ENCODE measurements at places on chromosomes 16 and 17. TPM values are rescaled to one million over a fixed set of nuclear protein-coding genes. Genes with fewer than 3 reads are reported as not detected.

SLC5A10 gene
- not detected for total RNA-seq

SPN gene
- total RNA-seq, result not detected

TNK1 gene
- 0.26 TPM for total RNA-seq

FOXN1 gene
- not detected for total RNA-seq

SLC13A2 gene
- total RNA-seq, result not detected

TNFSF12 gene
- 6.1 TPM for total RNA-seq

GLP2R gene
- not detected for total RNA-seq

PSMD3 gene
- total RNA-seq, result 151 TPM

TPSG1 gene
- not detected for total RNA-seq

HOXB2 gene
- 5.1 TPM for total RNA-seq

JPT2 gene
- total RNA-seq, result 45.9 TPM

ADAM11 gene
- total RNA-seq, result 0.25 TPM

CCL3 gene
- not detected for total RNA-seq

RHBDF1 gene
- total RNA-seq, result 24.9 TPM

CCL4 gene
- not detected for total RNA-seq

SALL1 gene
- total RNA-seq, result not detected

GCGR gene
- total RNA-seq, result not detected

ITGAL gene
- not detected for total RNA-seq

C16orf86 gene
- total RNA-seq, result 2.6 TPM

ADAMTS18 gene
- total RNA-seq, result 5.5 TPM

HSD17B1 gene
- total RNA-seq, result 0.18 TPM

FNDC8 gene
- not detected for total RNA-seq

WSCD1 gene
- total RNA-seq, result 37.3 TPM

Data from pulmonary artery endothelial cell (primary cell).